ENCODE measurements at places on chromosomes 1 and 21. TPM values are rescaled to one million over a fixed set of nuclear protein-coding genes. Genes with fewer than 3 reads are reported as not detected.

Gene FAM177B
- 1.4 TPM for total RNA-seq

DNA sequence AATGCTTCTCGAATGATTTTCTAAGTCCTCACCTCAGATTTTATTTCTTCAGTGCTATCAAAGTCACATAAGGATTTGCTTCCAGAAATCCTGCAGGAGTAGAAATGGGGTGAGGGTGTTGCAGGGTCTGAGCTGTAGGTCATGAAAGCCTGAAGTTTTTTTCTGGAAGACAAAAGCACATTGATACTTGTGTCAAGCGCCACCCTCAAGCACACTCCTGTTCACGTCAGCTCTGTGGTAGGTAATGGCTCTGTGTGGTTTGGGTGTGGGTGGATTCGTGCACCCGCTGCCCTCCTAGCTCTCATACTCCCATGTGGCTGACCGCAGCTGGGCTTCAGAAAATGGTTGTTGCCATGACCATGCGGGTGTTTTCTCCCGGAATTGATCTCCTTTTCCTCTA is 39.9 kb downstream of the AKNAD1 start:
- peak overlapping the region; percentile 48 for H3K4me3 ChIP-seq
- H3K4me1 ChIP-seq = peaks cover 21% of the 10 kb centered on the region
- H3K27me3 ChIP-seq = no peaks in the 10 kb centered on the region
- H3K27ac ChIP-seq = peak overlapping the region; percentile 18
- no peaks in the 10 kb centered on the region for H3K36me3 ChIP-seq

Gene MPC2
- 157 TPM for total RNA-seq

DNA sequence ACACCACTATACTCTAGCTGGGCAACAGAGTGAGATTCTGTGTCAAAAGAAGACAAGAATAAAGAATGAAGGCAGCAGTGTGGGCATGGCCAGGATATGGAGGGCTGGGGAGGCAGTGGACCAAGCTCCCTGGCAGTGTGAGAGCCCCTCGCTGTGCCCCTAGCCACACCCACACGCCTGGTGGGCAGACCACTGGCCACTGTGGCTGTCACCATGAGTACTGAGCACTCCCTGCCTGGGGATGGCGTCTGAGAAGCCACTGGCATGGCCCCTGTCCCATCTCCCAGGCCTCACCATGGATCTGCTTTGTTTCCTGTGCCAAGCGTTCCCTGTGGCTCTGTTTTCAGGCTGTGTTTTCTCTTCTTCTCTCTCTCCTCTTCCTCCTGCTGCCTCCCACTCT is 51.7 kb downstream of the STUM start:
- H3K27ac ChIP-seq = no peak overlapping the region
- no peak overlapping the region for H3K4me3 ChIP-seq

GRCh38 chr1:90826834-90827233 is 109.7 kb upstream of the BARHL2 start:
- H3K27me3 ChIP-seq = no peaks in the 10 kb centered on the region
- H3K4me3 ChIP-seq = no peak overlapping the region
- DNase-seq = no peak
- no peak overlapping the region for H3K27ac ChIP-seq
- H3K4me1 ChIP-seq = no peaks in the 10 kb centered on the region

Gene CR2
- total RNA-seq = not detected

GRCh38 chr1:176894450-176894849 is 270.1 kb downstream of the ASTN1 start:
- H3K27me3 ChIP-seq = no peaks in the 10 kb centered on the region
- no peaks in the 10 kb centered on the region for H3K4me1 ChIP-seq
- H3K27ac ChIP-seq = no peak overlapping the region
- DNase-seq = no peak

DNA sequence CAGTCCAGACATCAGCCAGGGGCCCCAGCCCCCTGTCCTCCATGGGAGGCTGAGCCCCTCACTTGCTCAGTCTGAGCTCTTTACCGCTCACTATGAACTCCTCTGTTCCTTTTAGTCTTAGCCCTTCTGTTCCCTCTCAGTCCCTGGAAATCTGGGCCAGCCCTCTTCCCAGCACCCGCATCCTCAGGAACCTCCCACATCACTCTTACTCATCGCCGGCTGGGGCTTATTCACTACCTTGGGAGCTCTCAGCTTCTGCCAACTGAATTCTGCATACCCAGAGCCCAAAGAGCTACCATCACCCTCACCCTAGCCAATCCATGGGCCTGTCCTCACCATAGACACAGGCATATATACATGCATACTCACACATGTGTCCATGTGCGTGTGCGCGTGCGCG is 11.5 kb downstream of the KNCN start:
- DNase-seq = no peak
- H3K4me1 ChIP-seq = no peaks in the 10 kb centered on the region
- peaks cover 25% of the 10 kb centered on the region for H3K27me3 ChIP-seq
- H3K4me3 ChIP-seq = no peak overlapping the region
- no peak overlapping the region for H3K27ac ChIP-seq

DNA sequence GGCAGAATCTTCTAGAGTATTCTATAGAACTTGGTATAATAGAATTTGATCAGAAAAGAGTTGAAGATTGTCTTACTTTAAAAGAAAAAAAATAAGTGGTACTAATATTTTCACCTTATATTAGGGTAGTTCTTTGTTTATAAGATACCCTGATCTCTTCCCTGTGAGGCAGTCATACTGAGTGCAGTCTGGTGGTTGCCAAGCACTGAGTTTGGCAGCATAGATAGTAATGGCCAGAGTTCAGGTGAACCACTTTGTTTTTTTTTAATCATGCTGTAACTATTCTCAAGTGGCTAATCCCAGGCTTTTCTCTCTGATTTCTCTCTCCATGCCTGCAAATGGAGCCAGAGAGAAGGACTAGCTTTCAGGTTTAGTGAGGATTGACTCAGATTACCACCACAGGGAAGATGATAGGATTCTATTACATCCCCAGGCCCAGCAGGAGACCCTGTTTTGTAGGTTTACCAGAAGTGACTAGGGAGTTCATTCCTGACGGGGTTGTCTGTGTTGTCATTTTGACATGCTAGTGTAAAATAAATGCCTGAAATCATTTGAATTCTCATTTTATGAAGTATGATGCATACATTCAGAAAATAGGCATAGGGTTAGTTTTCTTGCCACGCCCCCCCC is 16.7 kb downstream of the KDM1A start:
- no peaks in the 10 kb centered on the region for H3K36me3 ChIP-seq
- H3K4me1 ChIP-seq = no peaks in the 10 kb centered on the region
- H3K4me3 ChIP-seq = no peak overlapping the region
- no peaks in the 10 kb centered on the region for H3K27me3 ChIP-seq
- DNase-seq = no peak

Gene PPP2R5A
- 15.5 TPM for total RNA-seq

GRCh38 chr1:29945426-29945825 is 709.1 kb downstream of the PTPRU start:
- no peaks in the 10 kb centered on the region for H3K4me1 ChIP-seq
- H3K36me3 ChIP-seq = no peaks in the 10 kb centered on the region
- DNase-seq = no peak
- no peaks in the 10 kb centered on the region for H3K27me3 ChIP-seq
- H3K27ac ChIP-seq = no peak overlapping the region
- no peak overlapping the region for H3K4me3 ChIP-seq

GRCh38 chr1:234980645-234981396 is 147.8 kb downstream of the TOMM20 start:
- no peaks in the 10 kb centered on the region for H3K36me3 ChIP-seq
- no peaks in the 10 kb centered on the region for H3K27me3 ChIP-seq
- H3K4me3 ChIP-seq = no peak overlapping the region
- peaks cover 62% of the 10 kb centered on the region for H3K4me1 ChIP-seq
- H3K27ac ChIP-seq = peak overlapping the region; percentile 94

DNA sequence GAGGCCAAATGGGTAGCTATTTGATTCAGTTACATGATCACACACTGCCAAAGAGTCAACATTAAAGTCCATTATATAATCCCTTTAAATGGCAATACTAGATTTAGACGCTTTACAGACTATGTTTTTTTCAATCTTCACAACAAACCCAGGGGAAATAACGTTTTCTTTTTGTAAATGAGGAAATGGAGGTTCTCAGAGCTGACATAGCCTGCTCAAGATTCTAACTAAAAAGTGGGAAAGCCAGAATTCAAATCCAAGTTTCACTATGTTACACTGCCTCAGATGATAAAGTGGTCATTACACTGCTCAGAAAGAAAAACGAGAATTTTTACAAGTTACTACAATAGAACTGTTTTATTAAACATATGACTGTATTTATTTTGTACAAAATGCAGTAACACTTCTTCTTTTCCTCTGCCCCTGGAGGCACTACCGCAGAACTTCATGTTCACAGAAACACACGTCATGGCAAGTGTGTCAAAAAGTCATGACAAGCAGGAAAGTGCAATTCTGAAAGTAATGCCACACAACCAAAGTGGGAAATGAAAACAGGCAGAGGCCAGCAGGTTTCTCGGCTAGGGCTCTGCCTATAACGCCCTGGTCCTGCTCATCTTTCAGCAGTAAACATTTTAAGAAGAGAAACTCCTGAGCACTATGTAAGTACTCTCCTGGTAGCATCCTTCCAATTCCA is 19.0 kb downstream of the THEMIS2 start:
- DNase-seq = no peak
- H3K36me3 ChIP-seq = no peaks in the 10 kb centered on the region
- peaks cover 4% of the 10 kb centered on the region for H3K4me1 ChIP-seq
- no peak overlapping the region for H3K4me3 ChIP-seq
- H3K27ac ChIP-seq = peak overlapping the region; percentile 78

Gene ILF2
- total RNA-seq = 85.0 TPM

Gene TAF1A
- total RNA-seq = 7.7 TPM

Gene AQP10
- total RNA-seq = not detected

Gene PROX1
- total RNA-seq = 14.3 TPM

Gene TMED5
- 88.0 TPM for total RNA-seq

Gene BRINP3
- total RNA-seq = 0.28 TPM

Gene MARCKSL1
- 46.9 TPM for total RNA-seq

Gene GSTM5
- total RNA-seq = 5.0 TPM

- no peaks in the 10 kb centered on the region for H3K36me3 ChIP-seq
- H3K27ac ChIP-seq = no peak overlapping the region
- DNase-seq = no peak
Observed at GRCh38 chr1:182113879-182114626, 52.5 kb upstream of the ZNF648 start.

DNA sequence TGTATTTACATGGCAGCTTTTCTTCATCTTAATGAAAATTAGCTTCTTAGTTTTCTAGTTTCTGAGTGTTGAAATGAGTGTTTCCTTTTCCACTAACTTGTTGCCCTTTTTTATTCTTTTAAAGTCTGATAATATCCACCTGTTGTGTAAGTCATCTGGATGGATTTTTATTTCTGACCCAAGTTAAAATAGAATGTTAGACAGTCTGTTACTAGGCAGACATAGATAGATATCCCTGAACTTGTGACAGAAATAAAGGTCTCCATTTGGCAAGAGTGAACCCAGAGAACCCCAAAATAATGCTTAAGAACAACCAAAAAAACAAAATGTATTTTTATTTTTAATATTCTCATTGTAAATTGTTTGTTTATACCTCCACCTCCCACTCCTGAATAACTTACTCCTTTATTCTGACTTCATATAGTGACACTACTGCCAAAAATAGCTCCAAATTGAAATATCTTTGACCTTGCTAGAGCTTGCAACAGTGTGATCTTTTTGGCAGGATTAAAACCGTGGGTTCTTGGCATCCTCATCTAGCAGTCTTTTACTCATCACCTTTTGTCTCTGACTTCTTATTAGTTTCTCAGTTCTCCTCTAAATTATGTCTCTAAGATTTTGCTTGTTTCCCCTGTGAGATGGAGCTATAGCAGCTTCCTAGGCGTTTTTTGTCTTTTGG is 26.9 kb upstream of the SH3D21 start:
- H3K4me3 ChIP-seq = no peak overlapping the region
- no peaks in the 10 kb centered on the region for H3K27me3 ChIP-seq
- DNase-seq = no peak
- peaks cover 23% of the 10 kb centered on the region for H3K4me1 ChIP-seq
- H3K36me3 ChIP-seq = no peaks in the 10 kb centered on the region

- peak overlapping the region; percentile 71 for H3K27ac ChIP-seq
- no peak overlapping the region for H3K4me3 ChIP-seq
- peaks cover 49% of the 10 kb centered on the region for H3K36me3 ChIP-seq
- H3K27me3 ChIP-seq = no peaks in the 10 kb centered on the region
- H3K4me1 ChIP-seq = peaks cover 50% of the 10 kb centered on the region
Observed at GRCh38 chr1:33334081-33334552, 13.2 kb upstream of the A3GALT2 start.

Gene SDC3
- total RNA-seq = 243 TPM

Gene FCMR
- 2.4 TPM for total RNA-seq

Gene SLAMF8
- total RNA-seq = 5.8 TPM

- DNase-seq = no peak
- no peak overlapping the region for H3K27ac ChIP-seq
- H3K4me1 ChIP-seq = no peaks in the 10 kb centered on the region
- no peaks in the 10 kb centered on the region for H3K36me3 ChIP-seq
- H3K27me3 ChIP-seq = no peaks in the 10 kb centered on the region
- no peak overlapping the region for H3K4me3 ChIP-seq
Observed at GRCh38 chr1:245510144-245510543, 355.4 kb downstream of the KIF26B start.

GRCh38 chr1:205421798-205422197 is at the start of gene LEMD1:
Gene LEMD1 (minus strand): TSS chr1:205422056. CDS start chr1:205420536, 1,520 bp downstream.
- no peaks in the 10 kb centered on the region for H3K36me3 ChIP-seq
- H3K4me3 ChIP-seq = no peak within 1 kb of the TSS
- no peak within 1 kb of the TSS for H3K27ac ChIP-seq
- DNase-seq = no peak
- H3K4me1 ChIP-seq = no peaks in the 10 kb centered on the region

GRCh38 chr1:206952171-206952570 is 5.9 kb upstream of the PIGR start:
- H3K36me3 ChIP-seq = no peaks in the 10 kb centered on the region
- H3K4me1 ChIP-seq = no peaks in the 10 kb centered on the region
- H3K4me3 ChIP-seq = no peak overlapping the region
- no peak overlapping the region for H3K27ac ChIP-seq

Gene RAB3B
- 2.2 TPM for total RNA-seq

GRCh38 chr1:115182012-115182715 is 92.9 kb upstream of the TSPAN2 start:
- no peaks in the 10 kb centered on the region for H3K36me3 ChIP-seq
- H3K4me3 ChIP-seq = no peak overlapping the region
- no peak for DNase-seq

Gene GABRD
- 2.2 TPM for total RNA-seq

DNA sequence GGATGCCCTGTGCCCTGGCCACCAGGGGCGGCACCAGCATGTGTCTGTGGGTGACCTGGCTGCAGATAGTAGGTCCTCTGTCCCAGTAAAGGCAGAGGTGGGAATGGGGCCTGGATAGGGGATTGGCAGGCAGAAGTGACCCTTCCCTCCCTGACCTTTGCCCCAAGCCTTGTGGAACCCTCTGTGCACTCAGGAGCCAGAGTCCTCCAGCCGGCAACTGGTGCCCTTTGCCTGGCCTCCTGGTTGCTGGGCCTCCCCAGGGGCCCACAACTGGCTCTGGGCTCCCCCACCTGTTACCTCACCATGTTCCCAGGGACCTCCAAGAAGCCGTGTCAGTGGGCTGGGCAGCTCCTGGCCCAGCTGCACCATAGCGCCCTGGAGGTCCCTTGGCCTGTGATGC is 10.0 kb downstream of the PLCH2 start:
- no peak for DNase-seq
- no peak overlapping the region for H3K4me3 ChIP-seq
- no peaks in the 10 kb centered on the region for H3K27me3 ChIP-seq
- no peaks in the 10 kb centered on the region for H3K4me1 ChIP-seq
- H3K36me3 ChIP-seq = no peaks in the 10 kb centered on the region

- no peak overlapping the region for H3K27ac ChIP-seq
- no peaks in the 10 kb centered on the region for H3K27me3 ChIP-seq
- peaks cover 45% of the 10 kb centered on the region for H3K36me3 ChIP-seq
- H3K4me1 ChIP-seq = no peaks in the 10 kb centered on the region
Observed at GRCh38 chr1:63651161-63651701, 58.0 kb downstream of the PGM1 start.

Gene ZZZ3
- 71.4 TPM for total RNA-seq

- peak overlapping the region; percentile 96 for H3K27ac ChIP-seq
- DNase-seq = peak; percentile 65
- no peaks in the 10 kb centered on the region for H3K27me3 ChIP-seq
- peak overlapping the region; percentile 98 for H3K4me3 ChIP-seq
- peaks cover 25% of the 10 kb centered on the region for H3K4me1 ChIP-seq
Observed at GRCh38 chr1:198156111-198156744, 570 bp upstream of the NEK7 start.
